Activated CD4-positive, alpha-beta memory T cell treated with anti-CD3 and anti-CD28 coated beads, Interleukin-2, amount 10 ng/mL, durations not matched to agents 7 days and 5 days (primary cell): ENCODE measurements at places on chromosomes 12 and 14. TPM values are rescaled to one million over a fixed set of nuclear protein-coding genes. Genes with fewer than 3 reads are reported as not detected.

DNA sequence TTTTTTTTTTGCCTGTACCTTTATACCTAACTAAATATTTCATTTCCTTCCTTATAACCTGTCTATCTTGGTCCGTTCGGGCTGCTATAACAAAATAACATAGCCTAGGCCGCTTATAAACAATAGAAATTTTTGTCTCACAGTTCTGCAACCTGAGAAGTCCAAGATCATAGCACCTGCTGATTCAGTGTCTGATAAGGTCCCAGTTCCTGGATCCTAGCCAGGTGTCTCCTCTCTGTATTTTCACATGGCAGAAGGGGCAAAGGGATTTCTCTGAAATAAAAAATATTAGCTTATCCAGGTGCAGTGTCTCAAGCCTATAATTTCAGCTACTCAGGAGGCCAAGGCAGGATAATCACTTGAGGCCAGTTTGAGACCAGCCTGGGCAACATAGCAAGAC, 1046.6 kb upstream of the USP15 start:
- no peaks in the 10 kb centered on the region for H3K27me3 ChIP-seq
- H3K4me1 ChIP-seq: no peaks in the 10 kb centered on the region
- H3K36me3 ChIP-seq: no peaks in the 10 kb centered on the region
- H3K27ac ChIP-seq: no peak overlapping the region
- no peak overlapping the region for H3K4me3 ChIP-seq
- no peak for DNase-seq

Gene SLC2A13
- total RNA-seq: 3.4 TPM

DNA sequence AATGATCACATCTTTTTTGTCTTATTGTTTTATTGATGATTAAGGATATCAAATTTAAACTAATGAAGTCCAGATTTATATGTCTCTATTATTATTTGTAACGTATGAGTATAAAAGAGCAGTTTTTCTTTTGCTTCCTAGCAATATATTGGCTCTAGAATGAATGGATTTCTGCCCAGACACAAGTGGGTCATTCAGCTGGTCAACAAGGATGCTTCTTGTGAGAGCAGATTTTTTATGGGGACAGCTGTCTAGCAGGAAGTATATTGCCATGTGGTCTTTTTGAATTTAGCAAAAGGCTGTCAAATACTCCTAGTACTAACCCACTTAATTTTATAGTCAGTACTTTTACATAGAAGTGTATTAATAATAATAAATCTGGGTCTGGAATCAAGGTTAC, 1071.1 kb upstream of the FLRT2 start:
- DNase-seq: no peak
- H3K36me3 ChIP-seq: no peaks in the 10 kb centered on the region
- no peak overlapping the region for H3K27ac ChIP-seq
- no peaks in the 10 kb centered on the region for H3K27me3 ChIP-seq
- no peak overlapping the region for H3K4me3 ChIP-seq

Gene NANOG
- not detected for total RNA-seq

DNA sequence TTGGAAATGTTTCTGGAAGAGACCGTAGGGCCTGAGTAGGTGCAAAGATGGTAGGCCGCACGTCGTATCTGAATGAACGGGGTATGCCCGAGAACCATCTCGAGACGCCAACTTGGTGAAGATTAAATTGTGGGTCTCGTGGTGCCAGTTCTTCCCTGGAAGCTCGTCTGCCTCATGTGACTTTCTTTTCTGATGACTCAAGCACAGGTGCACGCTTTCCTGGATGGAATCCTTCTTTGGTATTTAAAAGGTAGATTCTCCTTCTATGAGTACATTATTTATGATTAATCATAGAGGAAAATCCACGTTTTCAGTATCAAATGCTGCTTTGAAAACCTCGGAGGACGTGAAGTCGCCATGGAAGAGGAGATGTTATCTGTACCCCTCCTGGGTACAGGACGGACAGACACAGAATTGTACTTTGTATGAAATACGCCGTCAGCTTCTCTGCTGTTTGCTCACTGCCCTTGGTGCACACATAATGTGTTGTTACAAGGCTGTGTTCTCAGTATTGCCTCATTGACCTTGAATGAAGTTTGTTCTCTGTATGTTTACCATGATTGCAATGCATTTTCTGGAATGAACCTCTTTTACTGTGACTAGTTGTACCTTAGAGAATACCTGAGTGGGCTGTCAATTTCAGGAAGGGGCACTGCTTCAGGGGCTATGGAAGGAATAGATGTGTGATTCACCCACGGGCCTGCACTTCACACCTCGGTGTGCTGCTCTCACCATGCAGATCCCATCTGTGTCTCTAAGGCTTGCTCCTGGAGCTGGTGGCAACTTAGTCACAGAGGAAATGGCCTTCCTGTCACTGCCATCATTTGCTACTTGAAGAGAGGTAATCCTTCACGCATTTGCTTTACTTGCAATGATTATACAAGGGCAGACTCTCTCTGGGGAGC, 137.3 kb upstream of the RTL1 start:
- H3K4me3 ChIP-seq: no peak overlapping the region
- H3K27me3 ChIP-seq: no peaks in the 10 kb centered on the region
- H3K27ac ChIP-seq: no peak overlapping the region
- H3K36me3 ChIP-seq: no peaks in the 10 kb centered on the region

Gene LRIG3
- 0.18 TPM for total RNA-seq
